ENCODE measurements at places on chromosomes 3 and 15.
A peak's percentile ranks its signal among the peaks of the same experiment; 100 is the strongest.

DNA sequence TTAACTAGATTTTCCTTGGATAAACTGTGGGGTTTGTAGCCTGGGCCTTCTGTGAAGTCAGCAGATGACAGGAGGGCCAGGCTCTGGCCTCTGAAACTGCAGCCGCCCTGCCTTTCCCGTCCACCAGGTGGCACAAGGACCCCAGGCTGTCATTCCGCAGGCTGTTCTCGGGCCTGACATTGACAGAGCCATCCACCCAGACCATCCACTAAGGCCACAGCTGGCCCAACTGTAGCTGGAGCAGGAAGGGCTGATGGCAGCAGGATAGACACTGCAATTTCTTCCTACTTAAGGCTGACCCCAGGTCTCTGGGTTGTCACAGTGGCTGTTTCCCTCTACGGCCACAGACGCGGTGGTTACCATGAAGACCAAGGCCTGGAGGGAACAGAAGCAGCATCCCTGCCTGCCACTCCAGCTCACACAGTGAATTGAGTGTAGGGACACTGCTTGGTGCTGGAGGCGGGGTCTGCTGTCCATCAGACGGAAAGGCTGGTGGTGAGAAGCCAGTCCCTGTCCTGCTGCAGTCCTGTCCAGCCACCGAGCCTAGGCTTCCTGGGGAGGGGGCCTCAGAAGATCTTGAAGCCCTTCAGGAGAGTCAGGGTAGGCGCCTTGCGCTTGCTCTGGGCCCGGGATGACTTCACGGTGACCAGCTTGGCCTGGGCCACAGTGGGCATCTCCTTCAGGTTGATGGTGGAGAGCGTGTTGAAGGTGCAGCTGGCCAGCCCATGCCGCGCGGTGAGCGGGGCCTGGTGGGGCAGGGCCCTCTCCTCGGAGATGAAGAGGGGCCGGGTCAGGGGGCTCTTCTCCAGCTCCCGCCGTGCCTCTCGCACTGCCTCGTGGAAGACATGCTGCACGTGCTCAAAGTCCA, 9.4 kb downstream of the SLC51B start:
- peak; percentile 76 for DNase-seq

DNA sequence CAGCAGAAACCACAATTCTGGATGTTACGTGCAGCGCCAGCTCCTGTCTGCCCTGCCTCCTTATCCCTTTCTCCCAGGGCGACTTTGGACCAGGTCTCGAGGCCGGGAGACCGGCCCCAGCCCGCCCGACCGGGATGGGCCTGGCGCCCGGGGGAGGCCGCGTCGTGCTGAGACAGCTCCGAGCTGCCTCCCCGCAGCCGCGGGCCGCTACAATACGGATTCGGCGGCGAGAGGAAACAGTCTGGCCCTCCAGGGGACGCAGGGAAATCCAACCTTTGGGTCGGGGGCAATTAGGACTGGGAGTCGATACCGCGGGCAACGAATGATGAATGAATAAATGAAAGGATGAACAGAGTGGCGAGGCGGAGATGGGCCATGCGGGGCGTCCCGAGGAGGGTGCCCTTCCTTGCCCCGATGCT, 537 bp downstream of the GRAMD2A start:
- no peak for DNase-seq

GRCh38 chr15:79084308-79084968, 6.1 kb downstream of the RASGRF1 start:
- DNase-seq = no peak

- peak; percentile 86 for DNase-seq
Observed at GRCh38 chr3:172546628-172547214, 23.5 kb upstream of the TNFSF10 start.

GRCh38 chr3:103169289-103169688, 734.5 kb downstream of the ZPLD1 start:
- DNase-seq = no peak

DNA sequence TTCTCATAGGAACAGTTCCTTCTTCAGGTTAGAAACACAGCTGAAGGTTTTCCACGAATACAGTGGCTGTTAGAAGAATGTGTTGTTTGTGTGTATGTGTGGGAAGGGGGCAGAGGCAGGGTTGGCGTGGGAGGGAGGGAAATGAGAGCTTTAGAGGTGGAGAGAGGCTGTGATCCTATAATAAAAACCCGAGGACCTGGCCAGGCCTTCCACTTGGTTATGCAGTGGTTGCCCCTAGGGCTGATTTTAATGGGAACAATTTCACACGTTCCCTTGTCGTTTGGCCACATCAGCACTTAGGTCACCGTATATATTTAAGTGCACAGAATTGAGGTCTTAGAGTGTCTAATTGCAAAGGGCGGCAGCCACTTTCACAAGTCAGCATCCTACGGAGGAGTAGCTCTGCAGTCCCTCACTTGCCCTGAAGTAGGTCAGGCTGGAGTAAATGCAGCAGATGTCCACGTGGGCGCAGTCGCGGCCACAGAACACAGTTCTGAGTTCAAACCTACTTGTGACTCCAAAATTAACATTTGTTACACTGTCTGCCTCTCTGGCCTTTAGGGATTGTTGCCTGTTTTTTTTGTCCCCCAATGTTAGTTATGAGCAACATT, 85.6 kb downstream of the PDCD6IP start:
- DNase-seq = no peak

- DNase-seq = no peak
Observed at GRCh38 chr15:66071921-66072295, 181.6 kb downstream of the MEGF11 start.

DNA sequence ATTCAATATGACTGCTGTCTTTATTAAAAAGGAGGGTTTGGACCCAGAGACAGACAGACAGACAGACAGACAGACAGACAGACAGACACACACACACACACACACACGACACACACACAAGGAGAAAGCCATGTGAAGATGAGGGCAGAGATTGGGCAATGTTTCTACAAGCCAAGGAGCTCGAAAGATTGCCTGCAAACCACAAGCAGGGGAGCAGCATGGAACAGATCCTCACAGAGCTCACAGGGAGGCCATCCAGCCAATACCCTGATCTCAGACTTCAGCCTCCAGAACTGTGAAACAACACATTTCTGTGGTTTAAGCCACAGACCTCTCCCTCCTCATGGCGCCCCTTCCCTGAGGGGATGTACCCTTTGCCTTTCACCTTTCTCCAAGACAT, 35.8 kb upstream of the ABHD2 start:
- DNase-seq = no peak

DNA sequence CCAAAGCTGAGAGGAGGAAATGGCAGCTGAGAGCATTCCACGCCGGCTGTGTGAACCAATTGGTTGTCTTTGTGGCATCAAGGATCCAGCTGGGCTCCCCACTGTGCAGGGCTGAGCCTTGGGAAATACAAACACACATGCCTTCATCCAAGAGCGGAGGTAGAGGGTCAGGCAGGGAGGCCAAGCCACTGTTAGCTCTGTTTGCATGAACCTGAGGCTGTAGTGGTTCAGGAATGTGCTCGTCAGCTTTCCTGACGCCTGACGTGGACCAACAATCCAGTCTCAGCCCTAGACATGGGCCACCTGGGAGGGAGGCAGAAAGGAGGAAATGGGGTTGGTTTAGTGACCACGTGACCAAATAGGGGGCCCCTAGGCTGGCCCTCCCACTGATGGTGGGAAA, 276.9 kb downstream of the TLE3 start:
- no peak for DNase-seq

DNA sequence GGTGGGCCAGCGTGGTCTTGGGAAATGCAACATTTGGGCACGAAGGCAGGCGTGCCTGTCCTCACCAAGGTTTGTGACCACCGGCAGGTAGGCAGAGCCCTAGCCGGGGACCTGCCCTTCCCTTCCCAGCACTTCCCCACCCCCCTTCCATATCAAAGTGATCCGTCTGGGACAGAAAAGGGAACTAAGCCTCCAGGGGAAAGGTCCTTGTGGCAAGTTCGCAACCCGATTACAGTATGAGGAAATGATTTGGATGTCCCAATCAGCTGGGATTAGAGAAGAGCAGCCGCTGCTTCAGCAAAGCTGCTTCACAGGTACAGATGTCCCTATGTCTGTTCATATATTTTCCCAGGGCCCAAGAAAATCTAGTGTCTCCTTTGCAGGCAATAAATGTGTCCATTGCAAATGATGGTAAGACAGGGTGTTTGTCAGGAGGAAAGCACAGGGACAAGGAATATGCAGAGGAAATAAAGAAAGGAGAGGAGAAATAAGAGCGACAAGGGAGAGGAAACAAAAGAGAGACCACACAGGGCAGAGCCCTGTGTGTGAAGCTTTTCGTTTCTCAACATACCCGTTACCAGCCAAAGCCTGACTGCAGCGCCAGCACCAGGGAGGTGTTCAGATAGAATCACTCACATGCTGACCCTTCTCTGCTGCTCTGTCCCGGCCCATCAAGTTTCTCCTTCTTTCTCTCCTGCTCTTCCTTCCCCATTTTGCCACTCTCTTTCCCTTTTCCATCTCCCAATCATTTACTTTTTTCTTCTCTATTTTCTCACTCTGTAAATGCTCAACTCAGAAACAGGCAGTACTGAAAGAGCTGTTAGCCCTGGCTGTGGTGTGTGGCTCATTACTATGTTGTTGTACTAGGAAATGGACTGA, 17.4 kb upstream of the SECISBP2L start:
- DNase-seq = peak; percentile 79

DNA sequence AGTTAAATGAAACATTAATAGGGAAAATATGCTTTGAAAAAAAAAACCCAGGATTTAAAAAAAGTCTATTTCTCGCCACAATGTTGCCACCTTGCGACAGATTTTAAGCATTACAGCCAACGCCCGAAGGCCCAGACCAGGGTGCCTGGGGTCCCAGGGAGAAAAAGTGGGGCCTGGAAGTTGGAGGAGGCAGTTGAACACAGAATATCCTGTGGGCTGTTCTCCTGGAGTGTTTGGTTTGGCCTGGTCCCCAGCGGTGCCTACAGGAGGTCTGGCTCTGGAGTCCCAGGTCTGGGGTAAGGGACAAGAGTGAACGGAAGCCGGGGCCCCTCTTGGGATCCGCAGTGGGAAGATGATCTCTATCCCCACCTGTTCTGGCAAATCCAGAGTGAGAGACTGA, 3.4 kb downstream of the RNU6-1 start:
- peak; percentile 70 for DNase-seq

DNA sequence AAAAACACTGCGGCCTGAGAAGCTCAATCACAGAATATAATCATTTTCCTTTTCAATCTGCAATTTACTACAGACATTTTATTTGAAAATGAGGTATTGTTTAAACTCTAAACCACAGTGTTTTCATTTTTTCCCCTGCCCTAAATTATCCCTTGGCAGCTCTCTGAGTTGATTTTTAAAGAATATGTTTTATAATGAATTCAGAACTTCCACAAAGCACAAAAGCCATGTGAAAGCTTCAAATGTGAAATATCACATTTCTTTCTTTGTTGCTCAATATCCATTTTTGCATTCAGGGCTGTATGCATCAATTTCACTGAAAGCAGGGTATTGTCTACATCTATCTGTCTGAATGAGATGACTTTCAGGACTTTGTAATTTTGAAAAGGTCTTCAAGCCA, 813.6 kb upstream of the ALCAM start:
- DNase-seq = no peak

GRCh38 chr15:38112406-38112805, 140.2 kb upstream of the SPRED1 start:
- DNase-seq = no peak

- no peak for DNase-seq
Observed at GRCh38 chr3:197256104-197256503, 42.3 kb downstream of the DLG1 start.

GRCh38 chr15:66865622-66866611, 163.9 kb downstream of the SMAD6 start:
- peak; percentile 86 for DNase-seq

GRCh38 chr3:128480278-128480677, 12.7 kb downstream of the GATA2 start:
- DNase-seq = no peak

DNA sequence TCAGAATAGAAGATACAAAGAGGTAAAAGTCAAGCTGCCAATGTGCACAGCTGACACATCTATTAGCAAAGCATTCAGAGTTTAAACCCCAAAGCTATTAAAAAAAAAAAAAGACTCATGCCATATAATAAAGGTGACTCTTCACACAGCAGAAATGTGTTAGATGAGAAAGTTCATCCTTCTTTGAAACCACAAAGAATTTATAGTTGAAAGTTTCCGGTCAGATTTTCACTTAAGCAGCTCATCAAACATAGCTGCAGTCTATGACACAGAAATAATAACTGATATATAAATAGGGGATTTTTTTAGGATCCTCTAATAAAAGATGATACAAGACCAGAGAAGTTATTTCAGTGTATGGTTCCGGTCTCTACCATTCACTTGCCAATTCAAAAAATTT, 76.6 kb downstream of the WWTR1 start:
- no peak for DNase-seq

- DNase-seq = no peak
Observed at GRCh38 chr3:99825004-99825640, 7.5 kb downstream of the CMSS1 start.

DNA sequence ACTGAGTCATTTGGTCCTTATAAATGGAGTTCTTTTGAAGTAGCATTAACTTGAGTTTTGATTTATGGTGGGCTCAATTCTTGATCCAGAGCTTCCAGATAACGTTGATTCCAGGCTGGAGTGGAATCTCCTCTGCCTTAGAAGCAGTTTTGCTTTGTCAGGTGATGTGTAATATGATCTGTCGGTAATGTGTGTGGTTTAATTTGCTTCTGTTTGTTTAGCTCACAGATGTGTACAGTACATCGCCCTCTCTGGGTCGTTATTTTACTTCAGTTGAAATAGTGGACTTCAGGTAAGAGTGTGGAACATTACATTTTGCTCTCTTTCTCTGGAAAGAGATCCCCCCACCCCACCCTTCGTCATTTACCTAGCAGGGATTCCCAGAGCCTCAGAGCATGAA, 23.1 kb downstream of the C3orf52 start:
- DNase-seq = no peak

DNA sequence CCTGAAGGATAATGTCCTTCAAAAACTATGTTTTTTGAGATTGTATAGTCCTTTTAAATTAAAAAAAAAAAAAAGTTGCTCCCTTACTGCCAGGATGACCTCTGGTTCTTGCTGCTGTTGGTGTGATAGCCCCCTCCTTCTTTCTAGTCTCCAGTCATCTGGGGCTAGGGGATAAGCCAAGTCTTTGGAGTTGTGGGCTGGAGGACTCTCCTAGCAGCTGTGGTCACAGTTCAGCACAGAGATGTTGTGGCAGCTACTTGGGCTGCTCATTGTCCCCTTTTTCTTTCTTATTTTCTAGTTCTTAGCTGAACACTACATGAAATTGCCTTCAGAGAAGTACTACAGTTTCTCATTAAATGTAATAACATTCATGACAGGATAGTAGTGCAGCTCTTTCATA, 39.2 kb upstream of the APH1B start:
- DNase-seq = no peak

GRCh38 chr3:8538223-8538622, 36.6 kb downstream of the LMCD1 start:
- no peak for DNase-seq

DNA sequence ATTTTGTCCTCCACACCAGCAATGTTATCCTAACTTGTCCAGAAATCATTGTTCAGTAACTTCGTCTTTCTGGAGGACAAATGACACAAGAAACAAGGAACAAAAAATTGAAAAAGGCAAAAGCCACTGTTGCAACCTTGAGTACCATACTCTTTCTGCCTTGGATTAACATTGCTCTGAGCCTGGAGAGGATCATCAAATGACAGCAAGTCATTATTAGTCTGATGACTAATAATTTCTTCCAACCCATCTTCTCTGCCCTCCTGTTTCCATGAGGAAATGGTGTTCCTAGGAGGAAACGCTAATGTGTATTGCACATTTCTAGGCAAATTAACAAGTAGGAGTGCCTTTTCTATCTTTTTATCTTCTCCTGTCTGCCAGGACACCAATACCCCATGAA, 153.9 kb downstream of the PCCB start:
- no peak for DNase-seq

All from suppressor macrophage treated with lipopolysaccharide for 4 hours (primary cell).